ENCODE measurements at places on chromosomes 16 and 17.
A peak's percentile ranks its signal among the peaks of the same experiment; 100 is the strongest.

GRCh38 chr17:38599398-38599856 lies 6.3 kb downstream of the SRCIN1 start:
- DNase-seq, result no peak

- no peak for DNase-seq
Observed at GRCh38 chr16:54326266-54326662, 39.7 kb upstream of the IRX3 start.

DNA sequence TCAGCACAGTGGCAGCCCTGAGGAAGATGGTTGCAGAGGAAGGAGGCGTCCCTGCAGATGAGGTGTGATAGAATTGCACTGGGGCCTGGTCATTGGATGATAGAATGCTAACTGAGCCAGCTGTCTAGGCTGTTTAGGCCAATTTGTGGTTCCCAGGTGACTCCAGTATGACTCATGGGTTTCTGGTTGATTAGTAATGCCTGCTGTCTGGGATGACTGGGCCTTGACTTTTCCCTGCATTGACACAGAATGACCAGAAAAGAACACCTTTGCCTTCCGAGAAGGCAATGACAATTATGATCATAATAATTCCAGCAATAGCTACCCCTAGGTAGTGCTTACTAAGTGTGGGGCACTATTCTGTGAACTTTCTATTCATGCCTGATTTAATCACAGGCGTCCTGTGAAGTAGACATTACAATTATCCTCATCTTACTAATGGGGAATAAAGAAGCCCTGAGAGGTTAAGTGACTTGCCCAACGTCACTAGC lies 31.5 kb downstream of the USP43 start:
- DNase-seq, result no peak

- DNase-seq, result no peak
Observed at GRCh38 chr16:2979669-2980226, 498 bp downstream of the PKMYT1 start.

GRCh38 chr16:21980032-21980431 lies 20.9 kb downstream of the PDZD9 start:
- no peak for DNase-seq

GRCh38 chr17:7997186-7997585 lies 5.2 kb upstream of the GUCY2D start:
- DNase-seq, result no peak

GRCh38 chr17:36994438-36994837 lies 45.7 kb downstream of the AATF start:
- no peak for DNase-seq

GRCh38 chr17:45940293-45940692 lies 45.9 kb downstream of the MAPT start:
- no peak for DNase-seq

- peak; percentile 74 for DNase-seq
Observed at GRCh38 chr16:22206842-22207714, 1.0 kb downstream of the EEF2K start.

DNA sequence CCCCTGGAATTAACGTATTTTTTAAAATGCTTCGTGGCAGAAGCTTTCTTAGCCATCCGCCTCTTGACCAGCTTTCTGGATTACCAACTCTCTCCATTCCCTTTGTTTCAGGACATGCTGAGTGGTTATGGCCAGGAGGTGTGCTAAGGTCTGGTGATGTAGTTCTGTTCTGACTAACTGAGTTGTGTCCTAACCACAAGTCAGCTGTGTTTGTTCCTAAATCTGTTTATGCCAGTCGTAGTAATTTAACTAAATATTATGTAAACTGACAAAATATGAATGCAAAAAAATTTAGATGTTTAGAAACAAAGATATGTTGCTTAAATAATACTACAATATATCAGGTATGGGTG lies 61.6 kb downstream of the MRTFB start:
- DNase-seq, result no peak

DNA sequence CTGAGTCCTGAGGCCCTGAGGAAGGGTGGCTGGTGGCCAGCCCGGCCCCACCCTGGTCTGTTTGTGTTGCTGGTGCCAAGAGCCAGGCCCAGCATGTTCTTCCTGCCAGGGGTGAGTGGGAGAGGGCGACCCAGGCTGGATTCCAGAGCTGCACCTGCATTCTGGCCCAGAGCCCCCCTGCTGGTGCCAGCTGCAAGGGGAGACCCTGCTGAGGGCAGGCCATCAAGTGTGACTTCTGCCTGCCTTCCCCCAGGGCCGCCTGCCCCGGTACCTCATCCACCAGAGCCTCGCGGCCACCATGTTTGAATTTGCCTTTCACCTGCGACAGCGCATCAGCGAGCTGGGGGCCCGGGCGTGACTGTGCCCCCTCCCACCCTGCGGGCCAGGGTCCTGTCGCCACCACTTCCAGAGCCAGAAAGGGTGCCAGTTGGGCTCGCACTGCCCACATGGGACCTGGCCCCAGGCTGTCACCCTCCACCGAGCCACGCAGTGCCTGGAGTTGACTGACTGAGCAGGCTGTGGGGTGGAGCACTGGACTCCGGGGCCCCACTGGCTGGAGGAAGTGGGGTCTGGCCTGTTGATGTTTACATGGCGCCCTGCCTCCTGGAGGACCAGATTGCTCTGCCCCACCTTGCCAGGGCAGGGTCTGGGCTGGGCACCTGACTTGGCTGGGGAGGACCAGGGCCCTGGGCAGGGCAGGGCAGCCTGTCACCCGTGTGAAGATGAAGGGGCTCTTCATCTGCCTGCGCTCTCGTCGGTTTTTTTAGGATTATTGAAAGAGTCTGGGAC lies 2.4 kb upstream of the TCAP start:
- no peak for DNase-seq

GRCh38 chr17:57357830-57358430 lies 101.6 kb downstream of the MSI2 start:
- no peak for DNase-seq

DNA sequence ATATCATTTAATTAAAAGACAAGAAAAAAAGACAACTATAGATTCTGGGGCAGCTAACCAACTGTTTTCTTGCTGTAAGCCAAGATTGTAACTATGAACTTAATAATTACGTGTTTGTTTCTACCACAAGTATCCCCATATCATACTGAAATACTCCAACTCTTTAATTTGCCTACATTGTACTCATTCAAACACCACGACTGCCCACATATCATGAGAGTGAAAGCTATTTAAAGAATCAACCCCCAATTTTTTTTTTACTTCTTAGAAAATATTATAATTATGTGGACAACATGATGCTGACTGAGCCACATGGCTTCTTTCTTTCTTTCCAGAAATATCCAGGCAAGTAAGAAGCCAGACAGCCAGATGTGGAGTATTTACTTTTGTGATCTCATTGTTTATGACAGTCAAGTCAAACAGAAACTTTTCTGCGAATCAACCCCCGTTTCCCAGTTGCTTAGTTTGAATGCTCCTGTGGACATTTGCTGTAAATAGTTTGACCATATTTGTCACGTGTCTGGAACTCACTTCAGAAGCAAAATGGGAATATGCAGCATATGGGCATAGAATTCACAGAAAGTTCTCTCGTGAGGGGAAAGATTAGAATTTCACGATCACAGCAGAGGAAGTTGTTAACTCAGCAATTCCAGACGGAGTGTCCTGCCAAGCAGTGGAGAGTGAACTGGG lies 126.8 kb upstream of the PSMD7 start:
- DNase-seq, result peak; percentile 84

GRCh38 chr17:67672592-67673335 lies 45.0 kb upstream of the NOL11 start:
- DNase-seq, result no peak

- DNase-seq, result no peak
Observed at GRCh38 chr16:16937576-16937975, 533.2 kb downstream of the XYLT1 start.

DNA sequence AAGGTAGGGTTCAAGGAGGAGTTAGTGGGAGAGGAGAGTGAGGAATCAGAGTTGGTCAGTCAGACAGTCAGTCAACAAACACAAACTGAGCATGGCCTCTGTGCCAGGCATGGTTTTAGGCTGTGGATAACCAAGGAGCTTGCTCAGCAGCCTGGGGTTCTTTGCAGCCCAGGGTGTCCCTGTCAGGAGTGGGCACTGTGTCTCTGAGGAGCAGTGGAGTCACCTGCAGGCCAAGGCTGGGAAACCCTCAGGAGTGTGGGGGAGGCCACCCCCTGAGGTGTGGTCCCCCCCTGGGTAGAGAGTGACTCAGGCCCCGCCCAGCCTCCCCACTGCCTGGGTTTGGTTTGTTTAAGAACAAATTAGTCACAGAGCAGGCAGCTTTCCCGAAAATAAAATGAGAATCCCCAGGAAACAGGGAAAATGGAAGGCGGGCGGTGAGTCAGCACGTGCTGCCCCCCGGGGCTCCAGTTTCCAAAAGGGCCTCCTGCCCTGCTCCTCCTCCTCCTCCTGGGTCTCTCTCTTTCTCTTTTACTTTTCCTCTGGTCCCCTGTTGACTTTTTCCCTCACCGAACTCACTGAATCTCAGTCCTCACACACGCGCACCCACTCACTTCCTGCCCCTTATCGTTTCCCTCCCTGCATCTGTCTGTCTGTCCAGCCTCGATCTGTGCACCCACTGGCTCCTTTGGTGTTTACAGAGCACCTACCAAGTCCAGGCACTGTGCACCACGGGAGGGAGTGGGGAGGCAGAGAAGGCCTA lies 44.3 kb downstream of the SOCS3 start:
- peak; percentile 85 for DNase-seq

GRCh38 chr17:18259621-18260331 lies 686 bp upstream of the MIEF2 start:
- no peak for DNase-seq
